ENCODE measurements at places on chromosomes 12 and 14.

DNA sequence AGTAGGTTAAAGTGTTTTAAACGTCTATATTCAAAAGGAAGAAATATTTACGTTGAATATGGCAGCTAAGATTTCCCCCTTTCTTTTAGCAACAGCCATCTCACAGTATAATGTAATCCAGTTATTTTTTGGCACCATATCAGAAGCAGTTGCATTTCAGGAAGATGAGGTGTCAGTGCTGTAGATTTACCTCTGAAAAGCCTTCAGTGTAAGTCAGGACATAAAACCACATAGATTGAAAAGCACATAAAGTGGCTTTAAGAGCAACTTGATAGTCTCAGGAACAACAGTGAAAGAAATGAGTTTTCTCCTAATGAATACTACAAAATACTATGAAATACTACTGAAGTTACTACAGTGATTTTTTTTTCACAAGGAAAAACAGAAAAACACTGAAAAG lies 6.9 kb downstream of the MLH3 start:
- DNase-seq, result no peak

DNA sequence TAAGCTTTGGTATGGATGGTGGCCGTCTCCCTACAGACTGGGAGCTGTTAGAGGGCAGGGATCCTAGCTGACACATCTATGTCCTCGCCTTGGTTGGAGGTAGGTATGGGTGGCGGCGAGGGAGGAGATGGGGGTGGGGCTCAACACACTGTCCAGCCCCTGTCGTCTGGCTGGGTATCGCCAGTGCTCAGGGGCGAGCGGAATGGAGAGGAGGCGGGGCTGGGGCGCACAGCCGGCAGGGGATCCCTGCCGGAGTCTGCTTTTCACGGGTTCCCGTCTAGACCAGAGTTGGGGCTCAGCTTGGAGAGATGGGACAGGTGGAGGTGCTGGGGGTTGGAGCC lies 16.1 kb downstream of the TAMALIN start:
- DNase-seq, result no peak

DNA sequence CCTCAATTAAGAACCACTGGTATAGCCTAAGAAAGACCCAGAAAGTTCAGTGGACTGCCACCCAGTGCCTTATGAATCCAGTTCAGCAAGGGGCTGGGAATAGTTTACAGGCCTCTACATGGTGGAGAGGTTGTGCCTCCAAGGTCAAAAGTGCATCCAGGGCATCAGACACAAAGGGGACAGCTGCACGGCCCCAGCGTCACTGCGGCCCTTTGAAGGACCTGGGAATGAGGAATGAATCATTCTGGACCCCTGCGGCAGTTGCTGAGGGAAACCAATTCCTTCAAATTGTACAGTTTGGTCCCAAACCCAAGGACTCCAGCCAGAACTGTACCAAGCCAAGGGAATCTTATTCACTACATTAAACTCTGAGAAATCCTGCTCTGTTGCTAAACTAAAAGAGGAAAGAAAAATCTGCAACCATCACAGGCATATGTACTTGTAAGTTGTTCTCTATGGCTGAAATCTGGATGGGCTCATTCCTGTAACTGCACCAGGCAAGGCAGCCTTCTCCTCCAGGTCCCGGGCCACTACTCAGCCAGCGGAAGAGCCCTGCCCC lies 10.9 kb upstream of the NGB start:
- DNase-seq, result no peak

- no peak for DNase-seq
Measured at GRCh38 chr12:3802721-3803120, 49.8 kb upstream of the CRACR2A start.

- no peak for DNase-seq
Measured at GRCh38 chr12:70598467-70599193, 38.6 kb downstream of the PTPRB start.

- DNase-seq, result no peak
Measured at GRCh38 chr12:109847142-109847735, 14.0 kb upstream of the TRPV4 start.

DNA sequence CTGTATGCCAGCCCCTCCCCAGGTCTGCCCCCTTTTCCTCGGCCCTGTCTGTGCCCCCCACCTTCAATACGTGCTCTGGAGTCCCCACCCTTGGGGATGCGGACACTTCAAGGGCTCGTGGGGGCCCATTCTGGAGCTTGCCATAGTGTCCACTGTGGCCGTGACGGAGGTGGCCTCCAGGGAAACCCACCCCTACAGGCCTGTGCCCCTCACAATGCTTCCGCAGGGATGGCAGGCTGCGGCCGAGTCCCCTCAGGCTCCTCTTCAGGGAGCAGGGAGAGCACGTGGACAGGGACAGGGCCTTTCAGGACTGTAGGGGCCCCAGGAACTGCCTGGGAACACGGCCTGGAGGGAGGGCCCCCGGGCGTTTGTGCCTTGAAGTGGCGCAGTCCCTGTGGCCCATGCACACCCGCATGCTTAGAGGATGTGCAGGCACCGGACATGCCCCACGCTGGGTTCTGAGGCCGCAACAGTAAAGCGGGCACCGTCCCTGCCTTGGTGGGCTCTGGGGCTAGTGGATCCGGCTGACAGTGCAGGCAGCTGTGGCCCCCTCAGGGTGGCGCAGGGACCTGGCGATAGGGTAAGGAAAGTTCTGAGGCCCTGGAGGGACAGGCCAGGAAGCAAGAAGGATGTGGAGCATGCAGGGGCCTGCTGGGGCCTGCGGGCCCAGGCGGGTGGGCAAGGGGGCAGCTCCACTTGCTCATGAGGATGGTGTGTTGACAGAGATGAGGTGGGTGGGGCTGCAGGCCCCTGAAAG lies 209.0 kb upstream of the RTL1 start:
- DNase-seq, result no peak

DNA sequence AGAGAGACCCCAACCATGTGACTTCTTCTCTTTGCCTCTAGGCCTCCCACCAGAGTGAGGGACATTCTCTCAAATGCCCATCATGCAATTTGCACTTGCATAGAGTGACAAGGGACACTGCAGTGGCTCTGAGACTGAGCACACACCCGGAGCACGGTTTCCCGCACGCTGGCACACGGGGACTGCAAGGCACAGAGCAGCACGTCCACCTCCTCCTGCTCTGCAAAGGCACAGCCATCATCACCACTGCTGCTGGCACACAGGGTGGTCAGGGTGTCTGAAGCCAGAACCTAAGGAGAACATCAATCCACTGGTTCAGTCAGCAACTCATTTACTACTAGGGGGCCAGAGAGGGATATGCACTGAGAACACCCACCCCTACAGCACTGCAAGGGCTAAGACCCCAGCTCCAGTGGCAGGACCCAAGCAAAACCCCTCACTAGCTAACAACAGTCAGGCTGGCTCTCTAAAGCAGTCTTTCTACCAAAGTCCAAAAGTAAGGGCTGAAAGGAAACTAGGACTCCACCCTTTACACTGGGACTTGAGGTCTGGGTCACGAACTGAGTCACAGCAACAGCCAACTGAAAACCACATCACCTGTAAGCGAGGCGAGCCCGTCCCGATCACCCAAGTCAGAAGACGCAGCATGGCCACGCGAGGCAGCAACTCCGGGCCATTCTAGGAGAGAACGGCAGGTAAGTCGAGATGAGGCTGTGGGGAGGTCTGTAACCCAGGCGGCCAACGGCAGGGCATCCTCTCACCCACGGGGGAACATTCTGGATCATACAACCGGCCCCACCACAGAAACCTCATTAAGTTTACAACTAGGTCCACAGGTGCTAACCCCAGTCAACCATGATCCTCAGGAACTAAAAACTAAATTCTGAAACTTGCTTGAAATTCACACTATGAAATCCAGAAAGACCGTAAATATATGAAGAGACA lies 37.9 kb downstream of the GCN1 start:
- DNase-seq, result no peak

- no peak for DNase-seq
Measured at GRCh38 chr14:95290021-95290420, 29.7 kb downstream of the CLMN start.

DNA sequence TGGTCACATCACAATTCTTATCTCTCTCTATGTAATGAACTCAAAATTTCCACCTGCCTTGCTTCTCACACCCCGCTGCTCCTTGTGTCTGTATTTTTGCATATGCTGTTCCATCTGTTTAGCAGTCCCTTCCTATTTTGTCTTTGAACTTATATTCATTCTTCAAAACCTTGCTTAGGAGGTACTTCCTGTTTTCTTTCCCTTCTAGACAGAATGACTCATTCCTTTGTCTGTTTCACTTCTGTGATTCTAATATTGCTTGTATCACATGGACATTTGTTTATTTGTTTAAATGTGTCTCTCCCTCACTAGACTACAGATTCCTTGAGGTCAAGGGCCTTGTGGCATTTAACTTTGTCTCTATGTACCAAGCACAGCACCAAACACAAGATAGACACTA lies 424.2 kb downstream of the ETNK1 start:
- no peak for DNase-seq

DNA sequence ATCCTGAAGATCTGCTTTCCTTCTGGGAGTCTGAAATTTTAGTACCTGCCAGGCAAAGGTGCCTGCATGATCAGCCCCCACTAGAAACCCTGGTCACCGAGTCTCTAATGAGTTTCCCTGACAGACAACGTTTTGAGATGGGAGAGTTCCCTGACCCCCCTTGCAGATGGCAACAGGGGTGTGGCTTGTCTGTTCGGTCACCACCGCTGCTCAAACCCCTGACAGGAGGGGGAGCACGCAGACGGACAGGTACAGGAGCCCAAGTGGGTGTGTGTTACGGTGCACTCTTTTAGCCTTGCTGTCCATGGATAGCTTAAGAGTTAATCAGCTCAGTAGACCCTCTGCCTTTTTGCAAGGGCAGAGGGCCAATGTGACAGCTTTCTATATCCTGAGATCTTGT lies 19.3 kb upstream of the CDKN3 start:
- DNase-seq, result no peak

DNA sequence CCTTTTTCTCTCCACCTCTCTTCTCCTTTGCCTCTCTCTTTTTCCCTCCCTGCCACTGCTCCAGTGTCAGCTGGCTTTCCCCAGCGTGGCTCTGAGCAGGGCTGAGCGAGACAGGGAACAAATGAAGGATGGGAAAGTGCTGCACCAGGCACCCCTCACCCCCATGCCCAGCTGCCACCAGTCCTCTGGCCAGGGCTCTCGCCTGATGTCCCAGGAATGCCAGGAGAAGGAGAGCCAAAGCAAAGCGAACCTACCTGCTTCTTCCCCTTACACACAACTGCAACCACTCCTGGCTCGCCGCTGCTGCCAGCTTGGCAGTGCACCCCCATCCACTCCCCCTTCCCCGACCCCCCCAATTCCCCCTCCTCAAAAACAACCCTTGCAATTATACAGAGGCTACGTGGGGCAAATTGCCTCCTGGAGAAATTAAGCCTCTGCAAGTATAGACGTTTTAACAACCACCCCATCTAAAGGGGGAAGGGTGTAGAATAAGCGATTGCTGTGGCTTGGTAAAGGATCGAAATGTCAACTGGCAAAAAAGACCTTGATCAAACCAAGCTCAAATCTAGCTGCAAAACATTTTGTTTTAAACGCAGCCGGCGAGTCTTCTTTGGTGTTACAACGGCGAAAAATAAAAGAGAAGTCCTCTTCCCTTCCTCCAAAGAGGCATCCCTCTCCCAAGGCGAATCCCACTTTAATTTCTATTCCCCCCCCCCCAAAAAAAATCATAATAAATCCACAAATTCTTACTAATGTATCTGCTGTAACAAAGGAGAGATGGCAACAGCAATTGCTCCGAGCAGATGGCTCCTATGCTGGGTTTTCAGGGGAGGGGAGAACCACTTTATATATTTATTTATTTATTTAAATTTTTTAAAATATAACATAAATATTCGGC lies 2.9 kb downstream of the BCL11B start:
- DNase-seq, result no peak

- no peak for DNase-seq
Measured at GRCh38 chr12:31589904-31590641, 863 bp downstream of the DENND5B start.

- DNase-seq, result no peak
Measured at GRCh38 chr14:59303216-59303615, 114.7 kb downstream of the DAAM1 start.

DNA sequence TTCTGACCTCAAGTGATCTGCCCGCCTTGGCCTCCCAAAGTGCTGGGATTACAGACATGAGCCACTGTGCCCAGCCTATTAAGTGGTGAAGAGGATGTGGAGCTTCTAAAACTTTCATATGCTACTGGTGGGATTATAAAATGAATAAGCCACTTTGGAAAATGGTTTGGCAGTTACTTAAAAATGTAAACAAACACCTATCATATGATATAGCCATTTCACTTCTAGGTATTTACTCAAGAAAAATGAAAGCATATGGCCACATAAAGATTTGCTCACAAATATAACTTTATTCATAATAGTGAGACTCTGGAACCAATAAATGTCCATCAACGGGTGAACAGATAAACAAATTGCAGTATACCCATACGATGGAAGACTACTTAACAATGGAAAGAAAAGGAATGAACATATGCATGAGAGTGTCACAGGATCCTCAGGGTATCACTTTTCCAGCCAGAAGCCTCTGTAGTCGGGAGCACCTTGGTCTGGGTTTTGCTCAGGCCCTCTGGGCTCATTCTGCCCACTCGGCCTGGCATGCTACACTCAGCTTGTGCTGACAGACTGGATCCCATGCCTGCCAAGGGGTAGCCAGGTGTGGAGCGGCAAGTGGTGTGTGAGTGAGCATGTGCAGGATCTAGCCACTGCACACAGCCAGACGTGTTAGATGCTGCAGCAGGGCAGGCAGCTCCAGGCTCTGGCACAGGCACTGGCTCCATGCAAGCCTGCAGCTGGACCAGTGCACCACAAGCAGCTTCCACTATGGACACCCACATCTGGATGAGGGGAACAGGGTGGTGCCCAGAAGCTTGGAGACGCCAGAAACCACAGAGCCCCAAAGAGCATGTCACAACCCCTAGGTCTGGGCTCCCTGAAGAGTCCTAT lies 213.2 kb upstream of the DIO3 start:
- no peak for DNase-seq

- DNase-seq, result no peak
Measured at GRCh38 chr14:84760489-84761126, 769.3 kb upstream of the FLRT2 start.

- no peak for DNase-seq
Measured at GRCh38 chr14:62629176-62629725, 416.0 kb downstream of the KCNH5 start.
